ENCODE measurements at places on chromosomes 16 and 17.
A peak's percentile ranks its signal among the peaks of the same experiment; 100 is the strongest.

- DNase-seq = no peak
Observed at GRCh38 chr16:56013962-56014552, 138.9 kb upstream of the CES5A start.

DNA sequence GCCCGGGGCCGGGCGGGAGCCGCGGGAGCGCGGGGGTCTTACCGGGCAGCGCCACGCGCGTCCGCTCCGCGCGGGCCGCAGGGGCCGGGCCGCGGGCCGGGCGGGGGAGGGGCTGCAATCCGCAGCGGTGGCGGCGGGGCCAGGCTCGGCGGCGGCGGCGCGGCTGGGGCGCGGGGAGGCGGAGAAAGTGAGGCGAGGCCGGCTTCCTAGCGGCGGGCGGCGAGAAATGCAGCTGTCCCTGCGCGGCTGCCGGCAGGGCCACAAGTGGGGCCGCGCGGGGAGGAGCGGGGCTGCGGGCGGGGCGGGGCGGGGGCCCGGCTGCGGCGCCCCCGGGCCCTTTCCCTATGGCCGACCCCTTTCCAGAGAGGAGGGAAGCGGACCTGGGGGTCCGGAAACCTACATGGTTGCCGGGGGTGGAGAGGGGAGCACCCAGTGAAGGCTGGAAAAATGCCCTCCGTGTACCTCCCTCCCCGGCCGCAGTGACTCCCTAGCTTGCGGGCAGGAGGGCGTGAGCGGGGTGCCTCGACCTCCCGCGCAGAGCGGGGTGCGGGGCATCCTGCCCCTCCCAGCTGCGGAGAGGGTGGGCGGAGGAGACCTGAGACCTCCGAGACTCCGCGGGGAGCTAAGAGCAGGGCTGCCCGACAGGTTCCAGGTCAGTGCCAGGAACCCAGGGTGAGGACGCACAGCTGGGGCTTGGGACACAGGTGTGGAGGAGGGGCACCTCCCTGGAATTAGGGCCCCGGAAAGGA lies at the start of gene CUEDC1:
Gene CUEDC1 (minus strand): TSS at position 230 of the 749 bp plus-strand sequence. CDS start 69,848 bp downstream, outside the sequence.
- peak; percentile 62 for DNase-seq

- no peak for DNase-seq
Observed at GRCh38 chr17:62186841-62187240, 121.8 kb upstream of the MED13 start.

DNA sequence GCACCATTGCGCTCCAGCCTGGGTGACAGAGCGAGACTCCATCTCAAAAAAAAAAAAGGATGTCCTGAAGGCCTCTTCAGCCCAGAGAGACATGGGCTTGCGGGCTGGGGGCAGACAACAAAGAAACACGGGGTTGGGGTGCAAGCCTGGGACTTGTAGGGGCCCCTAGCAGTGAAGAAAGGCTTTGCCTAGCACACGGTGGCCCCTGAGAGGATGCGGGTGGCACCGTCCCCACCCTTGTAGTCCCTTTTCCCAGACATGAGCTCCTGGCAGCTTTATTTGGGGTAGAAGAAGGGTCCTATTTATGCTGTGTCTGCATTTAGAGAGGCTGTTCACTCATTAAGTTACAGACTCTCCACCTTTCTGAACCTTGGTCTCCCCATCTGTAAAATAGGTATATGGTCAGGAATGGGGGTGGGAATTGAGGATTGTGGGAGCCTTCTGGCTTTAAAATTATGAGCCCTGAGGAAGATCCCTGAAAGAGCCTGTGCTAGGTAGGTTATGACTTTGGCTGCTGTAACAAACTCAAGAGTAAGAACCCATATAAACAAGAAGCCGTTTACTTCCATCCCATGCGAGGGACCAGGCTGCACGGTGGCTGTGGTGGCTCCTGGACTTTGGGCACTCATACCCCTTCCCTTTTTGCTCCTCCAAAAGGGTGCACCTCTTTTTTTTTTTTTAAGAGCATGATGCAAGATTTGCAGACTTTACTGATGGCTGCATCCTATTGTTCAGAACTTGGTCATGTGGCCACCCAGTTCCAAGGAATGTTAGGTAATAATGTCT lies 20.6 kb upstream of the ADGRG1 start:
- no peak for DNase-seq

- no peak for DNase-seq
Observed at GRCh38 chr17:35073991-35074627, 10.6 kb upstream of the RFFL start.

GRCh38 chr16:57475711-57476339 lies 10.5 kb downstream of the DOK4 start:
- no peak for DNase-seq

GRCh38 chr17:32016231-32016630 lies 9.0 kb downstream of the LRRC37B start:
- no peak for DNase-seq

- DNase-seq = no peak
Observed at GRCh38 chr17:82228842-82229697, at the start of gene SLC16A3. SLC16A3 (plus strand) TSS chr17:82229042; CDS start chr17:82236009, 6,967 bp downstream.

DNA sequence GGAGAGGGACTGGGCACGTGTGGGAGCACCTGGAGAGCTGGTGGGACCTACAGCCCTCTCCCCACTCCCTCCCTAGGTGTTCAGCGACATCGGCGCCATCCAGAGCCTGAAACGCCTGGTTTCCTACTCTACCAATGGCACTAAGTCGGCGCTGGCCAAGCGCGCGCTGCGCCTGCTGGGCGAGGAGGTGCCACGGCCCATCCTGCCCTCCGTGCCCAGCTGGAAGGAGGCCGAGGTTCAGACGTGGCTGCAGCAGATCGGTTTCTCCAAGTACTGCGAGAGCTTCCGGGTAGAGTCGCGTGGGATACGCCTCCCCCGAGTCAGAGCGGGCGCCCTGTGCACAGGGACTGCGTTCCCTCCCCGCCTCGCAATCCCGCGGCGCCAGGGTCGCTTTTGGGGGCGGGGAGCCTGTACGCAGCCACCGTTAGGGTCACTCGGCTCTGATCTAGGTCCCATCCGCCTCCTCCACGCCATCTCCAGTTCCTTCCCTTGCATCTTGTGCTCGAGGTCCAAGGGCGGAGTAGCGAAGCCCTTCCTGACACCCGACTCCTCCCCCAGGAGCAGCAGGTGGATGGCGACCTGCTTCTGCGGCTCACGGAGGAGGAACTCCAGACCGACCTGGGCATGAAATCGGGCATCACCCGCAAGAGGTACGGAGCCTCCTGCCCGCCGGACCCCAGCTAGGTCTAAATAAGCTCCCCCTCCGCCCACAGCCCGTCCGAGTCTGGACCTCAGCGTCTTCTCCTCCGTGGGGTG lies 13.0 kb downstream of the SARM1 start:
- DNase-seq = no peak

- DNase-seq = no peak
Observed at GRCh38 chr17:51668155-51668962, 408.0 kb downstream of the UTP18 start.

DNA sequence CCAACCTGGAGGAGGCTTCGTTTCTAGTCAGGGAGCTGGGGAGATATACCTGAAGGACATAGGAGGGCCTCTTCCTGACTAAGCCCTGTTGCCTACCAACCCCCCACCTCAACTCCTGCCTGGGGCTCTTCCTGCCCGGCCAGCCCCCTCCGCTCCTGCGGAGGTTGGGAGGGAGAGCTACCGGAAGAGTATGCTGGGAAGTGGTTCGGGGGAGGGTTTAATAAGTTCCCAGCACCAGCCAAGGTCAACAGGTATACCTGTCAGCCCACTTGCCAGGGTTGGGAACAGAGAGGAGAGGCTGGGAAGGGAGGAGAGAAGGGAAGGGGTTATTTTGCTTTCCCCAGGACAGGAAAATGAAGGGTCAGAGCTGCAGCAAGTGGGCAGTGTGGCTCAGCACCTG lies 4.7 kb downstream of the PPP1R1B start:
- DNase-seq = no peak

DNA sequence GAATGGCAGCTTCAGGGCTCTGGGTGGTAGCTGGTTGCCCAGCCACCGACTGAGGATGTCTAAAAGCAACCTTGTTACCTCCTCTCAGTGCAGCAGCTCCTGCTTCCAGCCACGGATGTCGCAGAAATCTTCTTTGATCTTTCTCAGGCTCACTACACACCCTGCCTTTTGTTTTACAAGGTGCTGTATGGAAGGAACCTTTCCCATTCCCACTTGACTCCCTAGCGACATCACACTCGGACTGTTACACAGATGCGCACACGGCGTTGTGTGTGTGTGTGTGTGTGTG lies 135.8 kb upstream of the CPHXL start:
- no peak for DNase-seq

GRCh38 chr16:55136356-55137150 lies 187.4 kb upstream of the IRX6 start:
- no peak for DNase-seq

GRCh38 chr17:12727076-12727760 lies 61.5 kb downstream of the MYOCD start:
- no peak for DNase-seq

DNA sequence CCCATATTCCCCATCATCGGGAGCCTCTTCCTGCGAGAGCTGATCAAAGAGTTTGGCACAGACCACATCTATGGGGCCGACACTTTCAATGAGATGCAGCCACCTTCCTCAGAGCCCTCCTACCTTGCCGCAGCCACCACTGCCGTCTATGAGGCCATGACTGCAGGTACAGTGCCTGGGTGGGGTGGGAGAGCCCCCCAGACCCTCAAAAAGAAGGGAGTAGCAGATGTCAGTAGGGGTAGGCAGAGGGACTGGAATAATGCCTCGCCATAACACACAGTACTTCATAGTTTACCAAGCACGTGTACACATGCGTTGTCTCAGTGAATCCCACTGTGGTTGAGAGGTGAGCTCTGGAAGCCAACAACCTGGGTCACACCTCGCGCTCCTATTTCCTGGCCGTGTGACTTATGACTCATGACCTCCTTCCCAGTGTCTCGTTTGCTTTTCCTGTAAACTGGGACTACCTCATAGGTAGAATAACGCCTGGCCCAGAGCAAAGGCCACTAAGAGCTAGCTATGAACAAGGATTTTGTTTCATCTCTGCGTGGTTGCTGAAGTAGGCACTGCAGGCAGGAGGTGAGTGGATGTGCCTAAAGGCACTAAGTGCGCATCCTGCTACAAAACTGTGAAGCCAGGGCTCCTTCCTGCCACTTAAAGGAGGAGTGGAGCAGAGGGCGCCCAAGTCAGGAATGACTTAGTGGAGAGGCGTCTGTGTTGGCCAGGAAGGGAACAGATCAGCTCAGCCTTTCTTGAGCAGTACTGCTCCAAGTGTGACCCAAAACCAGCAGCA lies 5.2 kb downstream of the NAGLU start:
- no peak for DNase-seq

- no peak for DNase-seq
Observed at GRCh38 chr17:75844530-75845057, 390 bp upstream of the UNC13D start.

GRCh38 chr16:180101-180675 lies at the start of gene HBQ1:
HBQ1 (plus strand) TSS chr16:180459; CDS start chr16:180487, 28 bp downstream.
- no peak for DNase-seq

GRCh38 chr17:59277031-59277430 lies 54.4 kb upstream of the YPEL2 start:
- DNase-seq = no peak

DNA sequence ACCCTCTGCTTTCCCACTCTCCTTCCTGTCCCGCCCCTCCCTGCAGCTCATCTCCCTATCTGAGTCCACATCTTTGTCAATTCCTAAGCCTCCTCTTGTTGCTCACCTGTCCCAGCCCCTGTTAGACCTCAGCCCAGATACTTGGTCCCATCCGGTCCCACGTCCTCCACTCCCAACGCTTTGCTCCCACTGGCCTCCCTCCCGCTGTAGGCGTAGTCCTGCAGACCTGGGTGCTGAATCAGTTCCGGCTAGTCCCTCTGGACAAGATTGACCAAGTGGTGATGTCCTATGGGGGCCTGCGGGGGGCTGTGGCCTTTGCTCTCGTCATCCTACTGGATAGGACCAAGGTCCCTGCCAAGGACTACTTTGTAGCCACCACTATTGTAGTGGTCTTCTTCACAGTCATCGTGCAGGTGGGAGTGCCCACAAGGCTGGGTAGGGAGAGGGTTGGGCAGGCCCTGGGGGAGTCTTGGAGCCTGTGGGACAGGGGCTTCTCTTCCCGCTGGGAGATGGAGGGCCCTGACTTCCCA lies 8.0 kb downstream of the SLC9A5 start:
- no peak for DNase-seq

DNA sequence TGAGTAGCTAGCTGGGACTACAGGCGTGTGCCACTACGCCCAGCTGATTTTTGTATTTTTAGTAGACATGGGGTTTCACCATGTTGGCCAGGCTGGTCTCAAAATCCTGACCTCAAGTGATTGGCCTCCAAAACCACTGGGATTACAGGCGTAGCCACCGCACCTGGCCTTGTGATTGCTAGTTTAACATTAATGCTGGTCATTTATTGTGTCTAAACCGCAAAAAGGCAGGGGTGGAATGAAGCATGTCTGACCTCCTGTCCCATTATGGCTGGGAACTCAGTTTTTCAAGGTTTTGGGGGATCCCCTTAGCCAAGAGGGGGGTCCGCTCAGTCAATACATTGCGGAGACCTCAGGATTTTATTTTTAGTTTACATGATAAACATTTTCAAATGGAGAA lies 10.7 kb upstream of the CNGB1 start:
- DNase-seq = no peak

DNA sequence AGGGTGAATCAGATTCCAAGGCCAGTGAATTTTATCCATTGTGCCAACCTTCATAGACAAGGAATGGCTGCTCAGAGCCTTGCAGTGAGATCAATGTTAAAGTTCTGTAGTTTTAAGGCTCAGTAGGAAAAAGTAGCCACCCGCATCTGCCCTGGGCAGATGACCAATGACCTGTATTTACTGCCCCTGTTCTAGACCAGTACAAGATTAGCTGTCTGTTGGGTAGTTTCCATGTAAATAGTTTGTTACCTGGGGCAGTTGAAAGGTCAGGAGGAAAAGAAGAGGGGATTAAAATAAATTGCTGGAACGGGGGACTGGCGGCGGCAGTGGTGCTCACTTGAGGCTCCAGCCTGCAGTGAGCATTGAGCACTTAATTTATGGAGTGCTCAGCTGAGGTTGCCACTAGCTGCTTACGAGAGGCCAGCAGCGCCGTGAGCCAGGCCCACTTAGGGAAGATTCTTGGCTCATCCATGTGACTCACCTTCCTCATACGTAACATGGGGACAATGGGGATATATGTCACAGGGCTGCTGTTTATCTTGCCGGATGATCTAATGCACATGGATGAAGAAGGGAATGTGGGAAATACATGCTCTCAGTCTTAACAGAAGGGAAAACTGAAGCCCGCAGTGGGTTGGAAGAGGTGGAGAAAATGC lies 10.7 kb upstream of the NOS2 start:
- DNase-seq = no peak

All from amygdala (tissue), 56 donors.